ENCODE measurements at places on chromosomes 6 and 20. TPM values are rescaled to one million over a fixed set of nuclear protein-coding genes. Genes with fewer than 3 reads are reported as not detected.

The CLIC5 gene
- 128 TPM for total RNA-seq

The PAX1 gene
- total RNA-seq, result not detected

The TFAP2B gene
- not detected for total RNA-seq

The PI16 gene
- total RNA-seq, result 1.5 TPM

The CFAP206 gene
- total RNA-seq, result not detected

The SLC35F1 gene
- 0.40 TPM for total RNA-seq

The UBE2V1 gene
- total RNA-seq, result 108 TPM

The CDS2 gene
- 19.8 TPM for total RNA-seq

The MROH8 gene
- 14.0 TPM for total RNA-seq

The COL20A1 gene
- not detected for total RNA-seq

The DDO gene
- 9.8 TPM for total RNA-seq

The MEA1 gene
- 37.0 TPM for total RNA-seq

The TREM2 gene
- not detected for total RNA-seq

The CRISP3 gene
- not detected for total RNA-seq

The ECT2L gene
- total RNA-seq, result 0.27 TPM

The VSTM2L gene
- not detected for total RNA-seq

The SLC17A5 gene
- total RNA-seq, result 6.6 TPM

The PDE10A gene
- total RNA-seq, result 8.8 TPM

The WFDC12 gene
- total RNA-seq, result not detected

The PPP1R14C gene
- 6.6 TPM for total RNA-seq

The TREML1 gene
- not detected for total RNA-seq

The MCCD1 gene
- total RNA-seq, result not detected

The COL9A1 gene
- not detected for total RNA-seq

The STK38 gene
- total RNA-seq, result 74.8 TPM

The PRPH2 gene
- not detected for total RNA-seq

The KIF13A gene
- 44.5 TPM for total RNA-seq

The FOXQ1 gene
- total RNA-seq, result not detected

The CD109 gene
- 1.4 TPM for total RNA-seq

The OLIG3 gene
- total RNA-seq, result not detected

The LGSN gene
- total RNA-seq, result not detected

The OTOR gene
- total RNA-seq, result not detected

The PNPLA1 gene
- total RNA-seq, result not detected

The ERVFRD-1 gene
- total RNA-seq, result not detected

The TRPC4AP gene
- total RNA-seq, result 86.5 TPM

The HCK gene
- total RNA-seq, result 56.1 TPM

The GRIK2 gene
- not detected for total RNA-seq
